ENCODE measurements at places on chromosomes 2 and 18.

DNA sequence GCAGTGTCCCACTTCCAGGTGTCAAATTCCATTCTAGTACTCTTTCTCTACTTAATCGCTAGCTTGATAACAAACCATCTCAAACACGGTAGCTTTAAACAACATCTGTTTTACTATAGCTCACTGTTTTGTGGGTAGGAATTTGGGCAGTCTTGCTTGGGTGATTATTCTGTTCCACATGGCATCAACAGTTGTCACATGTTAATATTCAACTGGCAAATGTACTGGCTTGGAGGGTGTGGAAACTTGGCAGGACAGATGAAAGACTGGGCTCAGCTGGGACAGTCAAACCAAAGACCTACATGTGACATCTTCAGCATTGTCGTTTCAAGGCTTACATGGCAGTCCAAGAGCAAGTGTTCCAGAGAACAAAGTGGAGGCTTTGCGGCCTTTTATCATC, 241.8 kb downstream of the PTH2R start:
- no peak for DNase-seq

GRCh38 chr18:74616494-74616893, 18.8 kb downstream of the ZNF407 start:
- DNase-seq, result no peak

- DNase-seq, result no peak
Observed at GRCh38 chr2:128311755-128312341, 6.8 kb downstream of the HS6ST1 start.

- DNase-seq, result peak; percentile 25
Observed at GRCh38 chr2:241555711-241556110, 2.8 kb upstream of the BOK start.

GRCh38 chr2:7363906-7364305, 446.7 kb downstream of the RNF144A start:
- no peak for DNase-seq

- DNase-seq, result no peak
Observed at GRCh38 chr2:149148194-149149006, 109.9 kb downstream of the LYPD6B start.

- DNase-seq, result no peak
Observed at GRCh38 chr2:7379799-7380198, 462.6 kb downstream of the RNF144A start.

GRCh38 chr18:23690505-23691068, 1.3 kb downstream of the LAMA3 start:
- DNase-seq, result no peak

- DNase-seq, result no peak
Observed at GRCh38 chr2:240591784-240592183, 5.2 kb downstream of the CAPN10 start.

DNA sequence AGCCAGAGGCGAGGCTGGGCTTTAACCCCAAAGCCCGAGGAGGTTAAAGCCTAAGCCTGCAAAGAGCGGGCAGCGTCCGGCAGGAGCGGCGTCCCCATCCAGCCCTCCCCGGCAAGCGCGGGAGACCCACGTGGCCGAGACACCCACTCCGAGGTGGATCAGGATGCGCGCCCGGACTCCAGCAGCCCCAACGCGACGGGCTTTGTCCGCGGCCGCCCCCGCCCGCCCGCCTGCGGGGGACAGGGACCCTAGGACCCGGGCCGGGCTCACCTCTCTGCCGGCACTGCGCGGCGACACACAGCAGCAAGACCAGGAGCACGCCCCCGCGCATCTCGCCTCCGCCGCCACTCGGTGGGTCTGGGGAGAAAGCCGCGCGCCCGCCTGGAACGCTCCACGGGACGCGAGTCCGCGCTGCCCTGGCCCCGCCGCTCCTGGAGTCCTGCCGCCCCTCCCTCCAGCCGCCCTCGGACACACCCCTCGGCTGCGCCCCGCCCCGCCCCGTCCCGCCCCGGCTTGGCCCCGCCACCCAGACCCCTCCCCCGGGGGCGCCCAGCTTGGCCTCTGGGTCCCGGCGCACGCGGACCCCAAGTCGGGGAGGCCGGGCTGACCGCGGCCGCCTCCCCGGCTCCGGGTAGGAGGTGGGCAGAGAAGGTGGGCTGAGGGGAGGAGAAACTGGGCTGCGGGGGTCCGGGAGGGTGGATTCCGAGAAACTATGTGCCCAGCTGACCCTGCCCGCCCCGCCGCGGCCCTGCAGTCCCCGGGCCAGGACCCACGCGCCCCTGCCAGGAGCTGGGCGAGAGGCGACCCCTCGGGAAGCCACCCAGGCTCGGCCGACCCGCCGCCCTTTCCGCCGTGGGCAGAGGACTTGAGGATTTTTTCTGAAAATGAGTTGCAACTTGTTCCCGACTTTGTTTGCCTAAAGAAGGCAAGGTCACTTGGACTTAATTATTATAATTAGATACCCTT, at the start of gene LAMA1:
TSS of gene LAMA1 (minus strand) at position 408 of the 966 bp plus-strand sequence. CDS start at position 331, 77 bp downstream.
- DNase-seq, result peak; percentile 69
